Suppressor macrophage treated with lipopolysaccharide for 1 hour (primary cell): ENCODE measurements at places on chromosomes 2 and 18.

GRCh38 chr2:202023904-202024266 is 9.8 kb upstream of the FZD7 start:
- no peak for DNase-seq

DNA sequence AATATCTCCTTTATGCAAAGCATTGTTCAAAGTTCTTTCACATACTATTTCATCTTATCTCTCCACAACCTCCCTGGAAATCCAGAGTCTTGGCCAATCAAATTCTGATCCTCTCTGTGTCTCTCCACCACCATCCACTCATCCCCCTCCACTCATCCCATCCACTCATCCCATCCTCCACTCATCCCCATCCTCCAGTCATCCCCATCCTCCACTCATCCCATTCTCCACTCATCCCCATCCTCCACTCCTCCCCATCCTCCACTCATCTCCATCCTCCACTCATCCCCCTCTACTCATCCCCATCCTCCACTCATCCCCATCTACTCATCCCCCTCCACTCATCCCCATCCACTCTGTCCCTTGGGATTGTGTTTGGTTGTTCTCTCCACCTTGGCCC is 101.1 kb downstream of the BCL2 start:
- DNase-seq = no peak

DNA sequence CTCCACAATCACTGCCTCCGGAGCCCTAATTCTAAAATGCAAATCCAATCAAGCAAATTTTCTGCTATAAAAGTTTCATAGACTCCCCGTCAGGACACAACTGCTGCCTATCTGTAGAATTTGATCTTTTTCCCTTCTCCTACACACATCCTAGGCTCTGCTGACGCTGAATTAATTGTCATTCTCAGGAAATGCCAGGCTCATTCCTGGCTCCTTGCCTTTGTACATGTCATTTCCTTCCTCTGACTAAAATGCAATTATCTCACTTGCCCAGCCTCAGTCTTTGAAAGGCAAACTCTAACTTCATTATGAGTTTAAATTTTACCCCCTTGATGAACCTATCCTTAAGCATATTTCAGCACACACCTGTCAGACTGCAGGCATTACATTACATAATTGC is 844.9 kb upstream of the CRIM1 start:
- DNase-seq = no peak

GRCh38 chr18:22385718-22386117 is 32.0 kb downstream of the CTAGE1 start:
- no peak for DNase-seq

DNA sequence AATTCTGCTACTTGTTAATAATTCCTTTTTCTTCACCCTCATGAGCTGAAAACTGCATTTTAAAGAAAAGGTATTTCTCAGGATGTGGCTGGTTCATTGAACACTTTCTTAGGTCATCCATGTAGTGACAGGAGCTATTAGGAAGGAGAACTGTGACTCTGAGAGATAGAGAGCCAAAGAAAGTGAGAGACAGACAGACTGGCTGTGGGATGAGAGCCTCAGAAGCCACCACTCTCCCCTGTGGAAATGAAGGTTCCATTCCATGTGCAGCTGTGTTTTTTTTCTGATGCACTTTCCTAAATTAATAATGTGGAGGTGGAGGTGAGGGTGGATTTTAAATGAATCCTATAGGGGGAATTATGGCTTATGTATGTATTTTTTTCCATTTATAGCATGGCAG is 113.3 kb downstream of the FAM210A start:
- no peak for DNase-seq

GRCh38 chr2:160812830-160813505 is 319.4 kb upstream of the RBMS1 start:
- DNase-seq = no peak

- peak; percentile 50 for DNase-seq
These were observed 22.4 kb downstream of the CYP27C1 start for GRCh38 chr2:127197475-127198385.

- DNase-seq = no peak
These were observed 27.1 kb downstream of the ZNF519 start for GRCh38 chr18:14104906-14105748.

DNA sequence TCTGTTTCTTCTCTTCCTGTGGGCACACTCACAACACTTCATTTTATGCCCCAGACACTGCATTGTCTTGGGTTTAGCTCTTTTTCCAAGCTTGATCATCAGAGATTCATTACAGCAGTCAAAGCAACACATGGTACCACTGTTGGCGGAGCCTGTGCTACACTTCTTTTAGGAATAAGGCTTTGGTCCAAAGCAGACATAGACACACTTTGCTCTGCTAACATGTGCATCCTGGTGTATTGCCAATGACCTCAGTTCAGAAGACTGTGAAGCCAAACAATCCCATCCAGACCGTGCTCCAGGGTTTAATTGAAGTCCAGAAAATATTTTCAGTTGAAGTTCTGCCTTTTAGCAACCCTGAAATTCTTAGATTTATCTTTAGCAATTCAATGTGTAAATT is 354.6 kb upstream of the RAB12 start:
- DNase-seq = no peak

DNA sequence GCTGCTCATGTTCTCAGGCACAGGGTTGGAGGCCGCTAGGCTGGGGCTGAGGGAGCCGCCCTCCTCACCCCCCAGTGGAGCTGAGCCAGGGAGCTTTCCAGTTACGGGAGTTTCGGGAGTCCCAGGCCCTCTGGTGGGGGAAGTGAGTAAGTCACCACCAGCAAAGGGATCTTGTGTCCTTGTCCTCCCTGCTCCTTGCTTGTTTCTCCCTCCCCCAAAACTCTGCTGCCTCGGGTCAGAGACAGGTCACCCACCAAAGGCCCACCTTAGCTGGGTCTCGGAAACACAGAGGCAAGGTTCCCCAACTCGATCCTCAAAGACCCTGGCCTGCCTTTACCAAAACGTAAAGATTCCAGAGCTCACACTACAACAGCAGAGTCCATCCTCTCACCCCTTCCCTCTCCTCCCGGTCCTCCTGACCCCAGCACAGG is 60.5 kb upstream of the POMC start:
- DNase-seq = peak; percentile 86

DNA sequence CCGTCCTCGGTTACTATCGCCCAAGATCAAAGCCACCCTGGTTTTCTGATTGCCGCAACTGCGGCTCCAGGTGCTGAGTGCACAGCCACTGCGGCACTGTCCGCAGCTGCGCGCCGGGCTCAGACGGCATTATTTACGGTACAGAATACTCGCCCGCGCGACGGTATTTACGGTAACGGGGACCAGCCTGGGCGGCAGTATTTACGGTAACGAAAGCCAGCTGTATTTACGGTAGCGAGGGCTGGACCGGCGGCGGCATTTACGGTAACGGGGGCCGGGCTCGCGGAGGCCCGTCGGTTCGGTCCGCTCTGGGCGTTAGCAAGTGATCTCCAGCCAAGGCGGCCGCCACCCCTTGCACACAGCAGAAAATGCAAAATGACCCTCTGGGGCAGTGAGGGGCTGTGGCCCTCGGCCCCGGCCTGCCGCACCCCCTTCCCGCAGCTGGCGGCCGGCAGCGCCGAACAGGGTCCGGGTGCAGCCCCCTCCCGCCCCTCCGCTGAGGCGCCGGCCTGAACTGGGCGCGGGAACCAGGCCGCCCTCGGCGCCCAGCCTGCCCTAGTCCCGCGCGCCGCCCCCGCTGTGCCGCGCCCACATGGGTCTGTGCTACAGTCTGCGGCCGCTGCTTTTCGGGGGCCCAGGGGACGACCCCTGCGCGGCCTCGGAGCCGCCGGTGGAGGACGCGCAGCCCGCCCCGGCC is at the start of gene GNAL:
Gene GNAL, plus strand, starts transcription at position 293 of the 697 bp plus-strand sequence. Its CDS starts 300 bp downstream, at position 593.
- DNase-seq = peak; percentile 80

DNA sequence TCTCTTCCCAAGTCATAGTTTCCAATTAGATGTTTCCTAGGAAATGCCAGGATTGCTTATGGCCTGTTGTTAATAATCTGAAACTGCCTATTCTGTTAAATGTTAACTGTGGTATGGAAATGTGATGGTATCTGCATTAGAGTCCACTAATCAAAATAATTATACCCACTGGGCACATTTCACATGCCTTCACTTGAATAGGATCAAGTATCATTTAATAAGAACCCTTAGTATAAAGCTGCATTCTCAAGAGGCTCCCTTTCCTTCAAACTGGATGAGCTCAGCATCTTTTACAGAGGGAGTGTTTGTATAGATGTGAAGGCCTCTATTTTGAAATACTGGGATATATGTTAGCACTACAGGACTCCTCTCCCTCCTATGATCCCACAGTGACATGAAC is 477.2 kb upstream of the VRK2 start:
- DNase-seq = no peak

GRCh38 chr2:175003875-175004729 is 1.1 kb downstream of the CHN1 start:
- DNase-seq = peak; percentile 29

- DNase-seq = no peak
These were observed 195.5 kb downstream of the ANKRD30BL start for GRCh38 chr2:131966256-131966655.

GRCh38 chr2:130391872-130392670 is 36.2 kb downstream of the PTPN18 start:
- peak; percentile 16 for DNase-seq

DNA sequence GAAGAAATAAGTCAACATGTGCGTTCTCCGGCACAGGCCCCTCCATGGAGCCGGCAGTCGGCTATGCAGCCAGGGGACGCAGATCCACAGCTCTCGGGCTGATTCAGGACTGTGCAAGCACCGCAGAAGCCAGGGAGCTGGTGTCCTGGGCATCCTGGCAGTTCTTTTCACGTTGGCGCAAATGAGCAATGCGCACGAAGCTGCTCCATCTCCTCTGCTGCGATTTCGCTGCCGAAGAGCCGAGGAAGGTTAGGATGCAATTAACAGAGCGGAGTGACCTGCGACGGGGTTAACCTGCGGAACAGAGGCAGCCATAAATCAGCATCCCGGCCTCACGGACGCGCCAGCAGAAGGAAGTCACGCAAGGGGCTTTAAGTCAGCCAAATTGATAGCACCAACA is 107.1 kb upstream of the POU3F3 start:
- no peak for DNase-seq

DNA sequence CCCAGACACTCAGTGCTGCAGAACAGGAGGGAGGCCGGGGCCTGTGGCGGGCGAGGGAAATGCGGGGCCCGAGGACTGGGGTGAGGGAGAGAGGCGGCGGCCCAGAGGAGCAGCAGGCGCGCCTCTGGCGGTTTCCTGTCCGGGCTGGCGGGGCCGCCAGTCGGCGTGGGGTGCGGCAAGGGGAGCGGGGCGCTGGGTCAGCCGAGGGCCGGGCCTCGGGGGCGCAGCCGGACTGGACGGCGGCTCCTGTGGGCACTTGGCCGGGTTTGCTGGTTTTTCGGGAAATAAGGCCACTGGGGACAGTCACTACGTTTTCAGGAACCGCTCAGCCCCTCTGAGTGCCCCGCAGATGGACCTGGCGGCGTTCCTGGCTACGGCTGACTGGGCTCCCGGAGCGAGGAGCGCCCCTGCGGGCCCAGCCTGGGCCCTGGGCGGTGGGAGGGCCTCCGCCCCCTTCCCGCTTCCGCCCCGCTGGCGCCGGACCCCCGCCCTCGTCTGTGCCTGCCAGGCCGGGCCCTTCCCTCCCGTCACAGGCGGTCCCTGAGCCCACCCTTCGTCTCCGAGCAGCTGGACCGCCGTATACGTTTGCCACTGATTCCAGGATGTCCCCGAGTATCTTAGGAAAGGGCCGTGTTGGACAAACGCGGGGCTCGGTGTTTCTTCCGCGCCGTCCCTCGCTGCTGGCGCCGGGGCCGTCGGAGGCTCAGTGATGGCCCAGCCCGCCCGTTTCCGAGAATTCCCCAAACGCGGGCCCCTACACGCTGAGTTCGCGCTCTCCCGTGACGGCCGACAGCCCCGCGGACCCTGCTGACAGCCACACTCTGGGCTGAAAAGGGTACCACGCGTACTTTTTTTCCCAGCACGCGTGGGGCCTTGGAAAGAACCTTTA is 84.6 kb downstream of the FAM210A start:
- DNase-seq = peak; percentile 30

- peak; percentile 85 for DNase-seq
These were observed 80.9 kb downstream of the NABP1 start for GRCh38 chr2:191758518-191759507.

- DNase-seq = no peak
These were observed 11.4 kb upstream of the CNDP1 start for GRCh38 chr18:74522635-74523548.

DNA sequence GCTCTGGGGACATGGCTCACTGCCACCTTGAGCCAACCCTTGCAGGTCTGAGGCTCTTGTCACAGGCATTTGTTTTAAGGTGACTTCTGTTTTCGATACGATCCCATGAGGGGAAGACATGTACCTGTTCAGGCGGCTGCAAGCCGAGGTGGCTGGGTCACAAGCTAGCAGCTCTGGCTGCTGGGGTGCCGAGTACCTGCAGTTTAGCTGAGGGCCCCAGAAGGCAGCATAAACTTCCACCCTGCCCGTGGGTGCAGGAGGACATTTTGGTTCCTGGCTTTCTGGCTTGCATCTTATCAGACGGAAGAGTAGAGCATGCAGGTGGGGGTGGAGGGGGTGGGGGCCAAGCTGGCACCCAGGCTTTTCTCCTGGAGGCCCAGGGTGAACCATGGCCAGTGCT is 28.4 kb downstream of the COA5 start:
- DNase-seq = no peak

DNA sequence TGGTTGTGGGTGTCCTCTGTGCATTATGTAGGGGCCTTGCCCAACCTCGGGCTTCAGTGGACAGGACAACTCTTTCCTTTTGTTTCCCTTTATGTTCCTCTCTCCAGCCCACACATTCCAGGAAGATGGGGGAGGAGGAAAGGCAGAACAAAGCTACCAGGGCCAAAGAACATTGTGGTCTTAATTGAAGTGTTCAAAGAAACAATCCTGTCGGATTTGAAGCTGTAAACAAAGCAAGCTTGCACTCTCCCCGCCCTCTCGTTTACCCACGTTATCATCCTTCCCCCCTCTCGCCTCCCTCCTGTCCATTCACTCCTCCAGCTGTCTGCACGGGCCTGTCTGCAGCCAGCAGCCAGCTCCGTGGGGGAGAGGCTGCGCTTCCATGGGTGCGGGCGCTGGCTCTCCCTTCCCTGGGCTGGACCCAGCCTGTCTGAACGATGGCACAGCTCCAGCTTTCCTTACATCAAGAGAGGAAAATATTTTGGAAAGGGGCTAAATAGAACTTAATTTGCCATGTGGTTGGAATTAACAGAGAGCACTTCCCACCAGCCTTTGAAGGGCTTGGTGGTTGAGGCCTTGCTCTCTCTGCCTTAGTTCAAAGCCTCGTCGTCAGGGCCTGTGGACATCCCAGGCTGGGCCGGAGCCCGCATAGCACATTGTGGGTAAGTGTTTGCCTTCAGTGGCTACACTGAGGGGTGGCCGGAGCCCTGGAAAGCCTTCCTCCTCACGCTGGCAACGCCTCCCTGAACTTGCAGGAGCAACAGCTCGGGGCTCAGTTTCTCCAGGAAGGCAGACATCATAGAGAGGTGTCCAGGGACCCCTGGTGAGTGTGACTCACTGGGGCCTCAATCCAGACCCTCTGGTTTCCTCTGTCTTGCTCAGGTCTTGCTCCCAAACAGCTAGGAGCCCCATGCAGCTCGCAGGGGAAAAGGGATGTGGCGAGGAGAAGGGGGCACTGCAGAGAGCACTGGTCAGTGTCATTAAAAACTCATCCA is 60.6 kb upstream of the HS6ST1 start:
- no peak for DNase-seq

DNA sequence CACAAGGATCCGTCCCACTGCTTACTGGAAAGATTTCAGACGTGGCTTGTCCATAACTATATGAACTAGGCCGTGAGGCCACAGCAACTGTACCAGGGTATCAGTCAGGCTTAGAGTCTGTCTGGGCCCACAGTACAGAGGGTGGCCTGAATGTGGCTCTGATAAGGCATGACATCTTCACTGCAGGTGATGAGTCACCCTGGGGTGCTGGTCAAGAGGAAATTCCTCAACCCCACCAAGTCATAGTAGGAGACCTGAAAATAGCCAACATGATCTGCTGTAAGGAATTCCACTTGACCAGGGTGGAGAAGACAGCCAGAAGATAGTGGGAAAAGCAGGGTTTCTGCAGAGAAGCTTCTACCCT is 107.7 kb downstream of the INHBB start:
- peak; percentile 17 for DNase-seq
